ENCODE measurements at places on chromosomes 1 and 21.

DNA sequence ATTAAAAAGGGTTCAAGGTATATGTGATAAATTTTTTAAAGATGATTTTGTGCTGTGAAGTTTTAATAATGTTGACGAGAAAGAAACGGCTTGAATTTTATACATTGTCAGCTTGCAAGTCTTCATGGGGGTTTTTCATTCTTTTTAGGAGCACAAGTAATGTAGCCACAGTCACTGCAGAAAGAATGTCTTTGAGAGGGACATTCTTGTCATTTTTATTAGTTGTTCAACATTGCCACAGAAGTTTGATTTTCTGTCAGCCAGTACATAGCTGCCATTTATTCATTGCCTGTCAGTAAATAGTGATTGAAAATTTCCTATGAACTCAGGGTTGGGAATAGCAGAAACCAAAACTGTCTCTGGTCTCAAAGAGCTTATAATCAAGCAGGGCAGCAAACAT is 156.3 kb downstream of the DHRS3 start:
- DNase-seq = no peak

GRCh38 chr1:228249513-228250305 is 41.9 kb downstream of the OBSCN start:
- no peak for DNase-seq

GRCh38 chr1:90322186-90322585 is 327.3 kb downstream of the ZNF326 start:
- no peak for DNase-seq

DNA sequence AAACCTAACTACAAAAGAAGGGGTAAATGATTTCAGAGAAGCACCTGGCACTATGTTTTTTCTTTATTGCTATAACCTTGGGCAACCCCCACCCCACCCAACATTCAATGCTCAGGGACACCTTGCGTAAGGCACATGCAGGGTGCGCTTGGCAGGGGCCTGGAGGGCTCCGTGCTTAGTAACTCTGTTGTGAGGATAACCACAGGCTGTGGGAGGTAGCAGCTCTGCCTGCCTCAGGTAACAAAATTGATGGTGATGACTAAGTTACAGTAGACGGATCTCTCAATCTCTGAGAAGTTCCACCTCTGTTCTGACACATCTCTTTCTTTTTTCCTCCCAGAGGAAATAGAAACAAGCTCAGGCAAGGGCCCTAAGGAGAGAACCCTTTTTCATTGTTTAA is 8.7 kb upstream of the CCN1 start:
- no peak for DNase-seq

- DNase-seq = no peak
Observed at GRCh38 chr1:222893255-222893654, 78.4 kb downstream of the DISP1 start.

GRCh38 chr1:166484871-166485270 is 318.1 kb upstream of the FAM78B start:
- DNase-seq = no peak

- DNase-seq = peak; percentile 64
Observed at GRCh38 chr1:148362216-148362611, 120.9 kb downstream of the PPIAL4G start.
